ENCODE measurements at places on chromosomes 2 and 18.

GRCh38 chr2:147081831-147082230, 763.0 kb upstream of the ACVR2A start:
- no peak for DNase-seq

DNA sequence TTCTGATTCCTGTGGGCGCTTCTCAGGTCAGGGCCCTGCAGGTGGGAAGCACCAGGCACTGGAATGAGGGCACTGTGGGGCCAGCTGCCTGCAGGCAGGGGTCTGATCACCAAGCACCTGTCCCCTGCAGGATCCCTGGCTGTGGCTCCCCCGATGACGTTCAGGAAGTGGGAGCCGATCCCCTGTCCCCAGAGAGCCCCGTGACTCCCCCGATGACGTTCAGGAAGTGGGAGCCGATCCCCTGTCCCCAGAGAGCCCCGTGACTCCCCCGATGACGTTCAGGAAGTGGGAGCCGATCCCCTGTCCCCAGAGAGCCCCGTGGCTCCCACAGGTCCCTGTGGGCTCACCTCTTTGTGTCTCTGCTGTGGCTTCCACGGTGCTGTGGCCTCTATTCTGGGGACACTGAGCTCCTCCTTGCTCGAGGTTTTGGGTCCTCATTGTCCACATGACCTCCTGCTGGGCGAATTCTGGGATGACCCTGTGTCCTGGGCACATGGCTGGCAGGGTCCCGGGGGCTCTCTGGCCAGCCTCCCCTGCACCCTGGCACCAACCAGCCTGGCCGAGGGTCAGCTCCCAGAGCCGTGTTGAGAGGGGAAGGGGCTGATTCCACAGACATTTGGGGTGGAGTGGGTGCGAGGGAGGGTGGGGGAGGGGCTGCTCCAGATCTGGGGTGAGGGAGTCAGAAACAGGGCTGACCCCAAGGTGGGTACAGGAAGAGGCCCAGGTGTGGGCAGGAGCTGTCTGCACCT, 4.8 kb downstream of the NEU4 start:
- no peak for DNase-seq

DNA sequence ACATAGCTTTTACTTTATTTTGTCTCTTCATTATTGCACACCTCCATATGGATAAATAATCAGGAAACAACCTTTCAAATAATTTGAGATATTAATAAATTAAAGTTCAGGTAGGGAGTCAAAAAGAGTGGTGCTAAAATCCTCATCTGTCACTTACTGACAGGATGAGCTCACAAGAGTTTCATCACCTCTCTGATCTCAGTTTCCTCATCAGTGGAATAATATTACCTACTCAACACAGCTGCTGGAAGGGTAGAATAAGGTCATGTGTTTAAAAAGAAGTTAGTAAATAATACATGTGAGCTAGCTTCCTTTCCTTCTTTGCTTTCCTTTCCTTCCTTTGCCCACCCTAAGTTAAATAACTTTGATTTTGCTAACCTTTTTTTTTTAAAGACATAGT, 61.9 kb downstream of the RDH14 start:
- DNase-seq: no peak

DNA sequence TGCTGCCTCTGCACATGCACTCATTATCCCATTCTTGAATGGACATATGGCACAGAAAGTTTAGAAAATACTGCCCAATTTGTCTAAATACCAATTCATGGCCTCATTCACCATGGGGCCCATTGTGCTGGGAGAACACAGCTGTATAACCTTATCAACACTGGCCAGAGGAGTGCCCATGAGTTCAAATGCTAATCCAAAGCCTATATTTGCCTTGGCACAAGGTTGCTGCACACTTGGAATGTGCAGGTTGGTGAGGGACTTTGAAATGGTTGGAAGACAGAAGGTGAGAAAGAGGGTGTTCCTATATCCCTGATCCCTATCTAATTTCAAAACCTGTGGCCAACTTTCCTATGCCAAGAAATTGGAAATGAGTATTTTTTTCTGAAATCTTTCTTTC, 693.9 kb upstream of the ID2 start:
- DNase-seq: no peak

DNA sequence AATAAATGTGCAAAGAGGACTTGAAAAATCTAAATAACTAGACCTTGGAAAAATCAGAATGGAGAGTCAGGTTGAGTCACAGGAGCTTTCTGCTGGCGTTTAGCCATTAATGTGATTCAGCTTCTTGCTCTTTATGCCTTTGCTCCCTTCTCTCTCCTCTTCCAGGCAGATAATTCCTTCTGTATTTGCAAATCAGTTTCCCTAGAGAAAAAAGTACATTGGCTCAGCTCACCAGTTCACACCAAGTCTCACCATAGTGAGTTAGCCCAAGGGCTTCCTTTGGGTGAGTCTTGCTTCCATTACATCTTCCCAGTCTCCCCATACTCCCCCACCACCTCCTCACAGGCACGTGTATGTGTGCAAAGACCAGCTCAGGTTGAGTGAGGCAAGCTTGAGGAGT, 73.6 kb downstream of the CYBRD1 start:
- no peak for DNase-seq

GRCh38 chr18:79275461-79275860, 120.3 kb upstream of the NFATC1 start:
- DNase-seq: no peak

GRCh38 chr18:23512641-23513040, 9.3 kb downstream of the RMC1 start:
- no peak for DNase-seq

GRCh38 chr2:5230855-5231254, 461.3 kb upstream of the SOX11 start:
- no peak for DNase-seq

DNA sequence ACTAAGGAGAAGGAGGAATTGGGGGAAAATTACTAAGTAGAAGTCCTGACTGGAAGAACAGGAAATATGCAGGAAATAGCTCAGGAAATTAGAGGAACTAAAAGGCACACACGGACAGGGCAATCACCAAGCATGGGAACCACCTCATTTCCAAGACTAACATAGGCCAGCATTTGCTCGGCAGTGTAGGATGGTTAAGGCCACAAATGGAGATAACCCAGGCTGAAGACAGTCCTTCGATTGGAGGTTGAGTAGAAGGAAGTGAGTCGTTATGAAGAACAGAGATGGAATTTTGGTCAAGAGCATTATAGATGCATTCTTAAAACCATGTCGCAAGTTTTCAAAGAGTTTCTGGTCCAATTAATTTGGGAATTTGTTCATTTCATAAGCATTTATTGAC, 401.4 kb downstream of the ALK start:
- no peak for DNase-seq

GRCh38 chr2:239825705-239825979, 199.5 kb downstream of the NDUFA10 start:
- no peak for DNase-seq

GRCh38 chr2:132468821-132469675, 52.4 kb downstream of the GPR39 start:
- no peak for DNase-seq

- no peak for DNase-seq
These were observed 4.8 kb upstream of the TMEM87B start for GRCh38 chr2:112050316-112050715.

GRCh38 chr2:238456970-238457926, 30.5 kb downstream of the ASB1 start:
- no peak for DNase-seq

DNA sequence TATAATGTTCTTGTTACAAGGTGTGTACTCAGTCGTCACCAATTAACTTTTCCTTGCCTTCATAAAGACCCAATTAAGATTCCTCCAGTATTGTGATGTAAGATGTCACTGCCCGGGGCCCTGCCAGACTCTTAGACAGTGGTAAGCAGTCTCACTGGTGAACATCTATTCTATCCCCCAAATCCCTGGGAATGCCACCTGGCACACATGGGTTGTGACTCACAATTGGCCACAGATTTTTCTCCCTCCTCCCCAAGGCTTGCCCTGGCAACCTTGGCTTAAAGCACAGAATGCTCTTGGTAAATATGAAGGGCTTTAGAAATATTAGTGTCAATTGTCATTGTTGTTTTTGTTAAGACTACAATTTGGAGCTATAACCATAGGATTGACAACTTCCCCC, 287.9 kb downstream of the ETAA1 start:
- no peak for DNase-seq

DNA sequence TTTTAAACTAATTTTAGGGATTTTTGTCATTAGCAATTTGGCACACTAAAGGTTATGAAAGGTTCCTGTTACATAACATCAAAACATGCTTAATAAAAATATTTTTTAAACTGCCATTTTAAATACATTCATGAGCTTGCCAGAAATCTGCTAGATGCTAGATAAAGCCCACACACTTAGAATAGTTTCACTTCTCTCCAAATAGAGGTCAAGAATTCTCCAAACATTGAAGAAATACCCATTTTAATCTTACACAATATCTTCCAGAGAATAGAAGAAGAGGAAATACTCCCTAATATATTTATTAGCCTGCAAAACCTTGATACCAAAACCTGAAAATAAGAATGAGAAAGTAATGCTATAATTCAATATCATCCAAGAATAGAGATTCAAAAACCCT, 247.5 kb downstream of the PTH2R start:
- DNase-seq: no peak

GRCh38 chr2:237758185-237758584, 40.4 kb upstream of the RBM44 start:
- no peak for DNase-seq

DNA sequence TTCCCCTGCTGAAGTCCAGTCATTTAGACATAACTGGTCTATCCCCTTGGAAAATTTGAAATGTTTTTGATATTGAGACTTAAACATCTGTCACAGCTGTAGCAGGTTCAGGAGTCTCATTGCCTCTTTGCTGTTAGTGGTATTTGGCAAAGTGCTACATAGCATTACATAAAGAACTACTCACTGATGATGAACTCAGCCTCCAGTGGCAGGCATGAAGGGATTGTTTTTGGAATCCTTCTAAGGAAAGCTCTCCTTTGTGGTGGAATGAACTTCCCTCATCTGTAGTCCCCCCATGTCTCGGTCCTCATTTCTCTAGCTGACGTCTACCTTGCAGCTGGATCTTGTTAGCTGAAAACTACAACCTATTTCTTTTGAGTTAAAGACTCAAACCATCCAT, 111.6 kb downstream of the TACR1 start:
- DNase-seq: no peak

- peak; percentile 31 for DNase-seq
These were observed 60.4 kb upstream of the NABP1 start for GRCh38 chr2:191617575-191617974.

- no peak for DNase-seq
These were observed 225.9 kb downstream of the NEDD4L start for GRCh38 chr18:58269931-58270330.

- DNase-seq: no peak
These were observed 46.5 kb downstream of the EFEMP1 start for GRCh38 chr2:55877087-55877436.

GRCh38 chr2:241132538-241133435, 16.5 kb downstream of the PASK start:
- DNase-seq: no peak

DNA sequence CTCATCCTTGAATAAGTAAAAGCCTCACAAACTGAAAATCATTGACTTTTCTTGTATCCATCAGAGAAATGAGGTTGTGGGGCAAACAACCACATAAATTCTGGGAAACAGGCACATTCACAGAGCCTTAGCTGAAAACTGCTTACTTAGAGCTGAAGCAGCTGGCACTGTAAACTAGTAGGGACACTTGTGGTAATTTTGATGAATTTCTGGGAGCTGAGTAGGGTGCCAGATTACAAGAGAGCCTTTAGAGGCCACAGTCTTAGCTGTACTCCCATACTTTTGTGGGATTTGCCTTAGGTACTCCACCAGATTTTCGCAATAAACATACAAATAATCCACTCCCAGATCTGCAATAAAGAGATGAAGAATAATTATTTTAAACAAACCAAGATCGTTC, 315.2 kb downstream of the TMX3 start:
- no peak for DNase-seq

DNA sequence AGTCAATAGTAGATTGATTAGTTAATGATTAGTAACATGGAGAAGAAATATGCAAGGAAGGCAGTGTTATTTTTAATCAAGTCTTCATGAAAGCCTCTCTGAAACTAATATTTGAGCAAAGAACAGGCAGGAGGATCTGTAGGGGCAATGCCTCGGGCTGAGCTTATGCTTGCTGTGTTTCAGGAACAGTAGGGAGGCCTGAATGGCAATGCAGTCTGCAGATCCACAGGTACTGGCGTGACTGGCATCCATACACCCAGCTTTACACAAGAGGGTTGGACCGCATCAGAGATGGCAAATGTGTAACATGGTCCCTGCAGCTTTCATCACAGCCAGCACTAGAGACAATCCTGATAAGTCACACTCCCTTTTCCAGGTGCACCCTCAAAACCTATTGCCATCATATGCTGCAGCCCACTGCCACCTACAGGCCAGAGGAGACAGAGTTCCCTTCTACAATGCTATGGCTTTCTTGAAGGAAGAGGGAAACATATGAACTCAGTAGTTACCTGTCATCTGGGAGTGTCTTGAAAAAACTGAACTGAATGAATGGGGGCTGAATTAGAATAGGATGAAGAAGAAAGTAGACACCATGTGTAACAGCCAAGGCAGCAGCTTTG, 582.4 kb upstream of the RAB6C start:
- no peak for DNase-seq

All from GDM1 (cell line).